ENCODE measurements at places on chromosomes 5 and 9.

- no peak for DNase-seq
Observed at GRCh38 chr9:109931623-109932022, 151.6 kb downstream of the PALM2AKAP2 start.

DNA sequence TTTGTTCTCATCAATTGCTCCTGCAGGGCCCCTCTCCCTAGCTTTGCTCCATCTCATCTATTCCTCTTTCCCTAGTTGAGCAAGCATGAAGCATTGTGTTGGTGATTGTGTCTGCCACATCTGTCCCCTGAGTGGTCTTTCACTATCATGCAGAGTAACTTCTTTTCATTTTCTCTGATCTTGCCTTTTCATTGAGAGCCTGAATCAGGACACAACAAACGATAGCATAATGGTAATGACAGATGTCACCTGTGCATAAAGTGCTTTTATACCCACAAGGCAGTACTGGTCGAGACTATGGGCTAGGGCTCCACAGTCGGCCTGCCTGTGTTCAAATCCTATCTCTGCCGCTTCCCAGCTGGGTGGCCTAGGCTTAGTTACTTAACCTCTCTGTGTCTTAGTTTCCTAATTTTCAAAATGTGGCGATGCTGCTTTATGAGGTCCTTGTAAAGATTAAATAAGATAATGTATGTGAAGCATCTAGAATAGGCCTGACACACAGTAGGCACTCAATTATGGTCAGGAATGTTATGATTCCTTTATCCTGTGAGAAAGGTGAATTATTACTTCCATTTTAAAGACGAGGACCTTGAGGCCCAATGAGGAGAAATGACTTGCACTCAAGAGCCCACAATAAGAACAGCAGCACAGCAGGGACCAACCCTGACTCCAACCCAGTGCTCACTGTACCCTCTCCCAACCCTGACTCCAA is 137.1 kb upstream of the ZNF618 start:
- DNase-seq: no peak

DNA sequence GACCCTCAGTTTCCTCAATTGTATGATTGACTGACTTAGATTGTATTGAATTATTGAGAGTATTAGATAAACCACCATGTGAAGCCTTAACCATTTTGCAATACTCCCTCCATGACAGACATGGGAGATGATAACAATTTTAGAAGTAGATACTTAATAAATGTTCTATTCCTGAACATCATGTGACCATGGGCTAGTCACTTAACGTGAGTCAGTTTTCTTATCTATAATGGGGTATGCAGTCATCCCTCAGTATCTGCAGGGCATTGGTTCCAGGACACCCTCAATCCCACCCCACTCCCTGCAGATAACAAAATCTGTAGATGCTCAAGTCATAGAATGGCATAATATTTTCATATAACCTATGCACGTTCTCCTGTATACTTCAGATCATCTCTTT is 31.0 kb downstream of the SNX18 start:
- no peak for DNase-seq

DNA sequence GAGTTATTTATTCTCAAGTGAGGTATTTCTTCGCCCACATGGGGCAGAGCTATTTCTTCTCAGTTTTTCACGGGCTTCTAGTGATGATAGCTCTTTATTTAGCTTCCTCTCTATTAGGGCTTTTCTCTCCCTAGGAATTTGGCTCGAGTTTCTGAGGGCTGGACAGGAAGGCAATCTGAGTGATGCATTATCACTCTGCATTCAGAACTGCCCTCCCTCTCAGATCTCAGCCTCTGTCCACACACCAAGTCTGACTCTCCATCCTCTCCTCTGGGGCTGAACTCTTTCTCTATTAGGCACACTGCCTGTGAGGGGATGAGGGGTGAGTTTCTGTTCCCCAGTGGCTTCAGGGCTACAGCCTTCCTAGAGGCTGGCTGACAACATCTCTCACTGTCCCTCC is 14.9 kb upstream of the SCAMP1 start:
- DNase-seq: no peak

DNA sequence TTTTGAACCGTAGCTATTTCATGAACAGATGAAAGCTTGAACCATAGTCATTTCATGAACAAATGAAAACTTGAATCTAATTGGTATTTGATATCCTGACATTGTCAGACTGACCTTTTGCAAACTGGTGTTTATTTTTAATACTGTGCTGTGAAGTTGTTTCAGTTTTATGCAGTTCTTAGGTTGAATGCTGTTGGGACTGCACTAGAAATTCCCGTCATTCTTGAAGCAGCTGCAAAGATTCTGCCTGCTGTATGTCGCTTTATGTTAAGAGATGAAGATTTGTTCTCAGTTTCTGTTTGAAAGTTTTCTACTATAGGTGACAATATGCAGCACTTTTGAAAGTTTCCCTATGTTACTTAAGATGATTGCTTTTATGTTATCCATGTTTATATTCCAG is 22.5 kb upstream of the FAM120AOS start:
- DNase-seq: no peak

DNA sequence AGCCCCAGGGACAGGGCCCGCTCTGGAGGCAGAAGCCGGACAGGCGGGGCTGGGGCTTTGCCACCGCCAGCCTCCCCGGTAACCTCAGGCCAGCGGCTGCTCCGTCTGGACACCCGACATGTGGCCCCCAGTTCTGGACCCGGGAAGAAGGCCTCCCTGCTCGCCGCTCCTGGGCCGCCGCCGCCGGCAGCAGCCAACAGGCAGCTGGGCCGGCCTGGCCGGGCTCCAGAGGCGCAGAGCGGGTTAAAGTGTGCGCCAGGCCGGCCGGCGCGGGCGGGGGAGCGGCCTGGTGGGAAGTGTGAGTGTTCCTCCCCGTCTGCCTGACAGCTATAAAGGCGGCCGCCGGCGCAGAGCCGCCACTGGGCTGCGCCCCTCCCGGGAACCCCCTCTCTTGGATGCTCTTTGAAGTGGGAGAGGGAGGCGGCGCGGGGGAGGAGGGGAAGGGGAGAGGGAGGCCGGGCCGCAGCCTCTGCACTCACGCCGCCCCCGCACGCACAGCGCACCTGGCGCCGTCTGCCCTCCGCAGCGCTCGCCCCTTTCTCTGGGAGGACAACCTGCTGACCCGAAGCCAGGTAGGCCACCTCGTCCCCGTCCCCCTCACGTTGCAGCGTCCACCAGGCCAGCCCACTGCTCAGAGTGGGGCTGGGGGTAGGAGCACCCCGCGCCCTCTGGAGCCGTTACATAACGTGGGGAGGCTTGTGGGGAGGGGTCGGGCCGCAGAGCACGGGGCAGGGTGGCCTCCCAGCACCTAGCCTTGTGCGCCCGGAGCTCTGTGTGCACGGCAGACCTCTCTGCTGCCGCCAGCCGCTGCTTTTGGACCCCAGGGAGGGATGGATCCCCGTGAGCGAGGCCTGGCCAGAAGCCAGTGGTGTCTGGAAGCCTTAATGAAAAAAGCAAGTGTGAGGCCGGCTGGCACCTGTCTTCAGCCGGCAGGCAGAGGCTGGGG is at the start of gene ADAMTSL2:
ADAMTSL2 (plus strand) TSS at position 359 of the 946 bp plus-strand sequence. CDS start 2,009 bp downstream, outside the sequence.
- no peak for DNase-seq

GRCh38 chr9:110095776-110096175 is 112.2 kb downstream of the C9orf152 start:
- DNase-seq: no peak

Measured in left renal cortex interstitium (tissue), 4 donors.